ENCODE measurements at places on chromosomes 7 and 10. TPM values are rescaled to one million over a fixed set of nuclear protein-coding genes. Genes with fewer than 3 reads are reported as not detected.

Gene TMEM196
- total RNA-seq, result not detected

Gene GSTK1
- total RNA-seq, result 35.6 TPM

DNA sequence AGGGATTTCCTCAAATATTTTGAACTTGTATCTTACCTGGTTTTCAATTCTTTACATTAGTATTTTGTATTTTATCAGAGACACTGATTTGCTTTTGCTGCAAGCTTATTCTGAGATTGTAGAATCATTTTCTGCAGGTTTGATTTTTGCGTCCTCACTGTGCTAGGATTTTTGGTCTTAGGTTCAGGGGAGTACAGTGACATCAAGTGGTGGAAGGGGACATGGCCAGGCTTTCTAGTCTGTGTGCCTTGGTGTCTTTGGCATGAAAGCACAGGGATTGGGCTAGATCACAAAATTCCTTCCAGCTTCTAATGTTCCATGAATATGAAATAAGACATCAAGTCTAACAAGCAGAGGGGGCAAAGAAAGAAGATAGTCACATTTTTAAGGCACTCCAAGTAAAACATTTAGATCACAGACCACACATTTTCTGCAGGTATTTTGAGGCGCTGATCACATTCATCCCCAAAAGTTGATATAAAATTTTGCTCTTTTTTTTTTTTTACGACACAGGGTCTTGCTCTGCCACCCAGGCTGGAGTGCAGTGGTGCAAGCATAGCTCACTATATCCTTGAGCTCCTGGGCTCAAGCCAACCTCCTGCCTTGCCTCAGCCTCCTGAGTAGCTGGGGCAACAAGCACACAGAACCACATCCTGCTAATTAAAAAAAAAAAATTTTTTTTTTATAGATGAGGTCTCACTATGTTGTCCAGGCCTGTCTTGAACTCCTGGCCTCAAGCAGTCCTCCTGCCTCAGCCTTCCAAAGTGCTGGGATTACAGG is 124.4 kb downstream of the PON1 start:
- H3K36me3 ChIP-seq, result no peaks in the 10 kb centered on the region
- no peak overlapping the region for H3K27ac ChIP-seq
- no peaks in the 10 kb centered on the region for H3K27me3 ChIP-seq
- H3K4me3 ChIP-seq, result no peak overlapping the region

DNA sequence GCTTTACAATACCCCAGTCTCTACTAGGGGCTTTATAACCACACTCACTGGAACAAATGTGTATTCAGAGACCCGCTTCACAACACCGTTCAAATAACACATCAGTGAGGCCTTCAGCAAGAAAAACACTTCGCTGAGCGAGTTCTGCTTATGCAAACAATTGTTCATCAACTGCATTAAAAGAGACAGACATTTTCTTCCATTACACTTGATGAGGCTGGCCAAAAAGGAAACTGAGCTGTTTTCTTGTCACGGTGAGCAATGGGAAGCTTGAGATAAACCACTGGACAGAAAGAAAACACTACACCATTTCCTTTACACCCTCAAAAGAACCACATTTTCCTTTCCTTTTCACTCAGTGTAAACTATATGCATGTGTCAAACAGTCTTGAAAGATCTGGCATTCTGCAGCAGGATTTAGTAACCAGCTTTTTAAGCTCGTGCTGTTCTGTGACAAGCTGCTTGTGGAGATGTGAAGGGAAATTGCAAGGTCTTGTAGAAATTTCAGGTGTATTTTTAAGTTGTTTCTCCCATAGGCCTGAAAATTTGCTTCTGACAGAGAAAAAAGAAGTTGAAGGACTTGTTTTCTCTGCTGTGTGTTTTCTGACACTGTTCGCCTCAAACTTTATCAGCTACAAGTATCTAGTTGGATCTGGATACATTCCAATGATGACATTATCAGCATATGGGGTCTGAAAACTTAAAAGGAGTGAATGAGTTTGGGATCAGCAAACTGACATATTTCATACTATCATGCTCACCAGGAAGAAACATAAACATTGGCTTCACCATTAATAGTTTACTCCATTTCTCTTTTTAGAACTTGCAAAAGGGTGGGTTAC is 693.1 kb downstream of the PARD3 start:
- no peak for DNase-seq
- peaks cover 12% of the 10 kb centered on the region for H3K4me1 ChIP-seq
- no peak overlapping the region for H3K27ac ChIP-seq
- no peak overlapping the region for H3K4me3 ChIP-seq
- H3K27me3 ChIP-seq, result no peaks in the 10 kb centered on the region

DNA sequence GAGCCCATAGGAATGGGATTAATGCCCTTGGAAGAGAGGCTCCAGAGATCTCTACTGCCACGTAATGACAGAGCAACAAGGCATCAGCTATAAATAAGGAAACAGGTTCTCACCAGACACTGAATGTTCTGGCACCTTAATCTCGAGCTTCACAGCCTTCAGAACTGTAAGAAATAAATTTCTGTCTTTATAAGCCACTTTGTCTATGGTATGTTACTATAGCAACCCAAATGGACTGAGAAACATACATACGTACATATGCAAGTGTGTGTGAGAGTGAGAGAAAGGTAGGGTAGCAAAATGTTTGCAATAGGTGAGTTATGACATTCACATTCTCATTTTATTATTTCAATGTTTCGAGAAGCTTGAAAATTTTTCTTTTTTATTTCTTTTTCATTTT is 22.1 kb upstream of the HTR5A start:
- no peak overlapping the region for H3K27ac ChIP-seq
- H3K4me1 ChIP-seq, result no peaks in the 10 kb centered on the region
- no peak overlapping the region for H3K4me3 ChIP-seq

- H3K4me1 ChIP-seq, result no peaks in the 10 kb centered on the region
- no peaks in the 10 kb centered on the region for H3K36me3 ChIP-seq
- H3K27me3 ChIP-seq, result no peaks in the 10 kb centered on the region
- H3K27ac ChIP-seq, result no peak overlapping the region
- peak; percentile 56 for DNase-seq
- no peak overlapping the region for H3K4me3 ChIP-seq
These were observed 201.0 kb upstream of the IMMP2L start for GRCh38 chr7:111763221-111763801.

- peaks cover 8% of the 10 kb centered on the region for H3K36me3 ChIP-seq
- no peak for DNase-seq
- H3K27ac ChIP-seq, result no peak overlapping the region
These were observed 7.5 kb downstream of the MARCHF5 start for GRCh38 chr10:92298487-92298886.

GRCh38 chr7:27211084-27211446 is 11.2 kb upstream of the HOXA13 start:
- no peaks in the 10 kb centered on the region for H3K36me3 ChIP-seq
- no peak overlapping the region for H3K4me3 ChIP-seq
- no peak overlapping the region for H3K27ac ChIP-seq
- DNase-seq, result no peak
- H3K27me3 ChIP-seq, result no peaks in the 10 kb centered on the region

GRCh38 chr10:9545073-9545472 is 1472.6 kb upstream of the CELF2 start:
- H3K27me3 ChIP-seq, result no peaks in the 10 kb centered on the region
- no peaks in the 10 kb centered on the region for H3K4me1 ChIP-seq
- no peaks in the 10 kb centered on the region for H3K36me3 ChIP-seq

DNA sequence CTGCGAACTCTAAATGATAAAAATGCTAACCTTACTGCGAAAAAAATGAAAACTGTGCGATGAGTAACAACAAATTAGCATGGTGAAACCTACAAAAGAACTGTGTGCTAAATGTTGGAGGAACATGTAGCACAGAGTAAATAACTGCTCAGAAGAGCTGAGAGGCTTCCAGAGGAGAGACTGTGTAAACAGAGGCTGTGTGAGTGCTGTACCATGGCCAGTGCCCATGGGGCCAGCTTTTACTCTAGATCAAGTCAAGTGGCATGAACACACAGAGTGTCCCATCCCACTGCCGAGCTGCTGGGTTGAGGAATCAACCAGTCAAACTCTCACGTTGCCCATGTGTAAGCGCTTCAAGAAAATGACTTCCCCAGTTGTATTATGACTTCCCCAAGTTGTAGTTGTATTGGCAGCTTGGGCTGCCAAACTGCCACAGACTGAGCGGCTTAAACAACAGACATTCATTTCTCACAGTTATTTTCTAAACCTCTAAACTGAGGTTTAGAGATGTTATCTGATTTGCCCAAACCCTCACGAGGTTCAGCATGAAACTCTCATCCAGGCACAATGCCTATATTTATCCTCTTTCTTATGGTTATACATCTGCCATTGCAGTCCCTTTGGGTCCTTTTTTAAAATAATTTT is 270.7 kb downstream of the ABCA13 start:
- no peaks in the 10 kb centered on the region for H3K36me3 ChIP-seq
- no peaks in the 10 kb centered on the region for H3K27me3 ChIP-seq
- no peaks in the 10 kb centered on the region for H3K4me1 ChIP-seq
- no peak overlapping the region for H3K27ac ChIP-seq
- DNase-seq, result no peak

DNA sequence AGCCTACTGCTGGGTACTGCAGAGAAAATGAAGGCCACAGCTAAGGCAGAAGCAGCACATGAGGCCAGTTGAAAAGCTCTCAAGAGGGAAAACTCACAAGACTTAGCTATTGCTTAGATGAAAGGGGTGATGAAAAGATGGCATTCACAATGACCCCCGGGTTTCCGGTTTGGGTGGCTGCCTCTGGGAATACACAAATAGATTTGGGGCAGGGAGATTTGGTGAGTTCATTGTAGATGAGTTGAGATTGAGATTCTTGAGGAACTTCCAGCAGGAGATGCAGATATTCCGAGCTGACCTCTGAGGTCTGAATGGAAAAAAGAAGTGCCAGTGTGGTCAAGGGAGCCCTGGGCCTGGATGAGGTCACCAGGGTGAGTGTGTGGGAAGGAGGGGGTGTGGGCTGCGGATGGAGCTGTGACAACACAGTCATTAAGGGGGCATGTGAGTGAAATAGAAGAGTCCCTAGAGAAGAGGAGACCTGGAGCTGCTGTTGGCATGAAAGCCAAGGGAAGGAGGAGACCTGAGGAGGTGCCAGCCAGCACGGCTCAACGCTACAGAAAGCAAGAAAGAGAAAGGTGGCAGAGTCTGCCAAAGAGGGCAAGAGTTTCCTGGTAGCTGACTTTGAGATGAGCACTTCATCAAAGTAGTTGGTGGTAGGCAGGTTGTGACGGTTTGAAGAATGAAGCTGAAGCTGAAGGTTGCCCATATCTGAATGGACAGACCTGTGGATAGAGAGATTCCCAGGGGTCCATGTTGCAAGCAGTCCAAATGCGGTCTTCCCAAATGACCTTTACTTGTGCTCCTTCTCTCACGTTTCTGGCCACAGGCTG is 43.7 kb downstream of the HIF1AN start:
- H3K4me3 ChIP-seq, result no peak overlapping the region
- DNase-seq, result no peak
- H3K27ac ChIP-seq, result no peak overlapping the region
- H3K36me3 ChIP-seq, result no peaks in the 10 kb centered on the region

Data from SJCRH30 (cell line).